ENCODE measurements at places on chromosomes 6 and 20.

DNA sequence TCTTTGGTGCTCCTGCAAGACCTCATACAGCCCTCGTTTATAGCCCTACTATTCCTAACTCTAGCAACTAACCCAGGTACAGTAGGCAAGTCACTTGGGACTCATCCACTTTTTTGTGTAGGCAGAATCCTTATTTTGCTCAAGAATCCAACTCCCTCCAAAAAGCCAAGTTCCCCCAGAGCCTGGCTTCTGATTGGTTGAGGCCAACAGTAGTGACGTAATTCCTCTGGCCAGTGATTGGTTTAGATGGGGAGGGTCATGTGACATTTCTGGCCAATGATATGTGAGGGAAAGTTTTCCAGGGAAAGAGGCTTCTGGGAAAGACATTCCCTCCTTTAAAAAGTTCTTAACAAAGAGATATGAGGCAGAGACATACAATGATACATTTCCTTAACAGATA, 32.1 kb downstream of the KIAA1755 start:
- no peak for DNase-seq

- no peak for DNase-seq
These were observed 548.2 kb upstream of the FLRT3 start for GRCh38 chr20:14885661-14886060.

GRCh38 chr20:38152621-38153221, 12.3 kb downstream of the TGM2 start:
- peak; percentile 58 for DNase-seq

DNA sequence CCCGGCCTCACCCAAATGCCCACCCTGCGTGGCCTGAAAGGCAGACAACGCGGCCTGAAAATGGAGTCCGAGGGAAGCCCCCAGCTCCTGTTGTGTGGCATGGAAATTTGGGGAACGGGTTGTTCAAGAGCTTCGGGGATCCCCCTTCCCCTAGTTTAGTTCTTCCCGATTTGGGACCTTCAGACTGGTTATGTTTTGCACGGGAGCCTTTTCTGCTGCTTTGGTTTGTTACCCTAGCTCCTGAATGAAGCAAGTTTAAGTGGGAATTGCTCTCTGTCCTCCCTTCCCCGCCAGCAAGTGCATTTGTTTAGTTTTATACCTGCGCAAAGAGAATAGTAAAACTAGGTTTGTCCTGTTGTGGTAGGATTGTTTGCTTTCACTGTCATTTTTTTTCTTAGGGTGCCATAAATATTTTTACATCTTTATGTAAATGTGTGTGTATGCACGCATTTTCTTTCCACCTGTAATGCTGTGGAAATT, 604 bp downstream of the SH3BGRL2 start:
- DNase-seq, result no peak

DNA sequence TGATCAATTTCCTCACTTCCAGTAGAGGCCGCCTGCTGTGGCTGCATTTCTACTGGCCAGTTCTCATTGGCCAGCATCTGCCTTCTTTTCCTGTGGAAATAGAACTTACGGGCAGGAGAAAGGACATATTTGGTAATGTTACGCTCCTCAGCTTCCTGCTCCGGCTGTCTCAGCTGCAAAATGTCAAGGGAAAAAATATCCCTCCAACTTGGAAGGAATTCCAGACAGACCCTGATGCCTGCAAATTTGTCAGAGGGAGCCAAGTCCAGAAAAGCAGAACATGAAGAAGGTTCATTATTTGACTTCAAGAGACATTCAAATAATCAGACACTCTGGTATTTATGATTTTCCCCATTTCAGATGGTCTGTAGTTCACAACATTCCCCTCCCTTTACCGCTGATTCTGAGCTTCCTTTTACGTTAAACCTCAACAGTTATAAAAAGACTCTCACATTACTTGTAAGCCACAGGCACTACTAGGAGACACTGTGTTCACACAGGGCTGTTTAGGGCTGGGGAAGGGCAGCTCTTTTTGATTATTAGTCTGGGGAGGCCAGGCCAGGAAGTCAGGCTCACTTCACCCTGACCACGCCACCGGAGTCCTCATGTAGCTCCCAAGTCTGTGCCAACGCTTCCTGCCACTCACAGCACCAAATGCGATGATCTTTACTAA, 179.6 kb upstream of the CCN2 start:
- peak; percentile 6 for DNase-seq

All from GM12865 (cell line).